ENCODE measurements at places on chromosomes 7 and 10. TPM values are rescaled to one million over a fixed set of nuclear protein-coding genes. Genes with fewer than 3 reads are reported as not detected.

ORAI2 gene
- 37.0 TPM for total RNA-seq

SPAM1 gene
- total RNA-seq: not detected

TUBAL3 gene
- not detected for total RNA-seq

ZFYVE27 gene
- total RNA-seq: 26.8 TPM

KLF14 gene
- not detected for total RNA-seq

ARPC1B gene
- total RNA-seq: 29.9 TPM

GLUD1 gene
- total RNA-seq: 142 TPM

DENND2A gene
- 0.87 TPM for total RNA-seq

OR2A12 gene
- total RNA-seq: not detected

ZNF804B gene
- not detected for total RNA-seq

TMEM236 gene
- 0.06 TPM for total RNA-seq

MRC1 gene
- total RNA-seq: 0.15 TPM

ADARB2 gene
- total RNA-seq: 0.17 TPM

Data from A673 (cell line).